T1000 (cell line): ENCODE measurements at places on chromosomes 3 and 15.

DNA sequence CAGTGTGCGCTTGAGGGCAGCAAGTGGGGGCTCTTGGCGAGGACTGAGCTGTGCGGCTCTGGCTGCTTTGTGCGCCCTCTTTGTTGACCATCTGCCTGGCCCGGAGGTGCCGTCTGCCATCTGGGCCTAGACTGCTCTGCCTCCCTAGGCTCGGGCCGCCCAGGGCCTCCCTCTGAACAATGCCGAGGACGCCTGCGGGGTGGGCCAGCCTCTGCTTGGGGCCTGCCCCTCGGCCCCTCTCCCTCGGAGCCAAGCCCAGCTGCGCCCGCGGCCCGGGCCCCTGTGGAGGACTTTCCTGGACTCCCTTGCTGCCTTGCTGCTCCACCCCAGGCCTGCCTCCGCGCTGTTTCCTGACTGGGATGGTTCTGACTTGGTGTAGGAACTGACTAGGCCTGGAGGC is 31.9 kb upstream of the SPSB4 start:
- no peak for DNase-seq

GRCh38 chr15:81852411-81853149 is 193.2 kb downstream of the MEX3B start:
- DNase-seq = no peak

- DNase-seq = no peak
Measured at GRCh38 chr15:81492331-81492968, 118.4 kb upstream of the TMC3 start.

- DNase-seq = no peak
Measured at GRCh38 chr3:193773266-193774220, 180.5 kb downstream of the OPA1 start.

DNA sequence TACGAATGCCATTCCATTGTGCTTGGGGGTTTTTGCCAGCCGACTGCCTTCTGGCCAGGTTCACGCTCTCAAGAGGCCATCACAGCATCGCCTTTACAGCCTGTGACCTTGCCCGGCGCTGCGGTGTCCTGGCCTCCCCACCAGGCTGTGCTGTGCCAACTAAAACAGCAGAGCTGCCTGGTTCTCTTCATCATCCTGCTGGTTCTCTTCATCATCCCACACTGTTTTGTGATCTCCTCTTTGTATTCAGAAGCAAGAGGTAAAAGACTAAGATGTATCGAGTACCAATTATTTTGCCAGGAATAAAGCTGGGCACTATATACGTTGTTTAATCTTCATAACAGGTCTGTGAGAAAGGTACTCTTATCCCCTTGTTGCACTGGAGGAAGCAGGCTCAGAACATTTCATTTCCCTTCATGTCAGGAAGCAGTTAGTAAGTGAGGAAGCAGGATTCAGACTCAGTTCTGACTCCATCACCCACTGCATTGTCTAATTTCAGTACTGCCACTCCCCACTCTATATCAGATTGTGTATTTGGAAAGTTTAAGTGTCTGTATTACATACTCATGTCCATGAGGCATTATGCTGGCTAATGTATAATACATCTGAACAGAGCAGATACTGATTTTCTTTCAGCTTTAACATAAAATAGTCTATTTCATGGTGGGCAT is 92.7 kb downstream of the LRRC28 start:
- no peak for DNase-seq

GRCh38 chr15:70509731-70510143 is 253.6 kb downstream of the UACA start:
- no peak for DNase-seq

DNA sequence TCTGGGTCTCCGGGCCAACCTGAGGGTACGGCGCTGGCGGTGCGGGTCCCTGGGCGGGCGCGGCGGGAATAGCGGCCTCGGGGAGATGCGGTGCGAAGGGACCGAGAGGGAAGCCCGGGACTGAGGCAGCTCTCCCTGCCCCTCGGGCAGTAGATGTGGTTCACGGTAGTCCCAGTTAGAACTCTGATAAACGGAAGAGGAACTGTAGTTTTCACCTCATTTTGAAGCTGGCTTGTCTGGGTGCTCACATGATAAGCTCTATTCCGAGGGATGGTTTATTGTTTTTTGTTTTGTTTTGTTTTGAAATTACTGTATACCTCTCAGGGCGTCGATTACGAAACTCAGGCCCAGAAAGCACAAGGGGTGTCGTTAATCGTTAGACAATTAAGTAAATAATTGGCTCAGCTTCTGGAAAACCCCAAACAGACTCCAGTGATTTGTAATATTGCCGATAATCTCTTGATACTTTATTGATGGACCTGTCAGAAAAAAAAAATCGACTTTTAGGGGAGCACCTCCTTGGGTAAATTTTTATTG is 413 bp downstream of the NUSAP1 start:
- DNase-seq = no peak

- DNase-seq = no peak
Measured at GRCh38 chr15:41777421-41777973, 3.2 kb downstream of the MAPKBP1 start.

- DNase-seq = no peak
Measured at GRCh38 chr3:37967260-37967881, 23.2 kb upstream of the VILL start.

DNA sequence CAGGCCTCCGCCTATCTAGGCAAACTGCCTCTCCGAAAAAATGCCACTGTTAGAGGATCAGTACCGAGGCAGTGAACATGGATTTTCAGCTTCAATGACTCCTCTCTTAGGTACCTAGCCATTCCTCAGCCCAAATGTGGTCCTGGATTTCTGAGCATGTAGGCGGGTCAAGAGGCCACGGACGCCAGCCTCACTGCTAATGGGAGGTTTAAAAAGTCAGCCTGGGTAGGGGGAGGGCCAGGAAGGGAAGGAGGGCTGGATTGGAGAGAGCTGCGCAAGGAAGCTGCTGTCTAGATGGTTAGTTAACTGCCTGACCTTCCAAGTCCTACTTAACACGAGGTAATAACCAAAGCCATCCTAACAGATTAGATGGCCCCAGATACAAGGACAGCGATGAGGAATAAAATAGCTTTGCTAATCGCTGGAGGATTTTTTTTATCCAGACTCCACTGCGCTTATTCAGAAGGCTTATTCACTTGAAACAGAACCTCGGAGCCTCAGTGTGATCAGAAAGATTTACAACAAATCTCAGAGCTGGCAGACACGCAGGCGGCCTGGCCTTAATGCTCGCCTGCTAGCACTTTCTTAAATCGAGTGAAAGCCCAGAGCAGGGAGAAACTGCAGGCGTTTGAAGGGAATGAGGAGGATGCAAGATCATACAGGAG is 34.3 kb downstream of the TLE3 start:
- no peak for DNase-seq

- no peak for DNase-seq
Measured at GRCh38 chr3:111471831-111472230, 70.2 kb upstream of the CD96 start.

GRCh38 chr3:105608623-105609022 is 241.9 kb downstream of the ALCAM start:
- no peak for DNase-seq

- no peak for DNase-seq
Measured at GRCh38 chr15:70504988-70505387, 258.4 kb downstream of the UACA start.

DNA sequence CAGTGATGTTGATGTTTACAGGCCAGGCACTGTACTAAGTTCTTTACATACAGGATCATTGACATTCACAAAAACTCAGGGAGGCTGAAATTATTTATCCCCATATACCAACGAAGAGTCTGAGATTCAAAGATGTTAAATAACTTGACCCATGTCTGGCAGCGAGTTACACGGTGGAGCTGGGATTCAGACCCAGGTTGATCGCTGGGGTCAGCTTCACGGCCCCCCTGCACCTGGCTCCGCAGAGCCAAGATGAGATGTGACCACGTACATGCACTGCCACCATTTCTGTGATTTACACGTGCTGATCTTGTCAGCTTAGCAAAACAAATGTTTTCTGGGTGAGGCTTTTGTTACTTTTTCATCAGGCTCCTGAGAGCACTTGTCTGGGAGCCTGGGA is 109.8 kb downstream of the EEFSEC start:
- DNase-seq = no peak

DNA sequence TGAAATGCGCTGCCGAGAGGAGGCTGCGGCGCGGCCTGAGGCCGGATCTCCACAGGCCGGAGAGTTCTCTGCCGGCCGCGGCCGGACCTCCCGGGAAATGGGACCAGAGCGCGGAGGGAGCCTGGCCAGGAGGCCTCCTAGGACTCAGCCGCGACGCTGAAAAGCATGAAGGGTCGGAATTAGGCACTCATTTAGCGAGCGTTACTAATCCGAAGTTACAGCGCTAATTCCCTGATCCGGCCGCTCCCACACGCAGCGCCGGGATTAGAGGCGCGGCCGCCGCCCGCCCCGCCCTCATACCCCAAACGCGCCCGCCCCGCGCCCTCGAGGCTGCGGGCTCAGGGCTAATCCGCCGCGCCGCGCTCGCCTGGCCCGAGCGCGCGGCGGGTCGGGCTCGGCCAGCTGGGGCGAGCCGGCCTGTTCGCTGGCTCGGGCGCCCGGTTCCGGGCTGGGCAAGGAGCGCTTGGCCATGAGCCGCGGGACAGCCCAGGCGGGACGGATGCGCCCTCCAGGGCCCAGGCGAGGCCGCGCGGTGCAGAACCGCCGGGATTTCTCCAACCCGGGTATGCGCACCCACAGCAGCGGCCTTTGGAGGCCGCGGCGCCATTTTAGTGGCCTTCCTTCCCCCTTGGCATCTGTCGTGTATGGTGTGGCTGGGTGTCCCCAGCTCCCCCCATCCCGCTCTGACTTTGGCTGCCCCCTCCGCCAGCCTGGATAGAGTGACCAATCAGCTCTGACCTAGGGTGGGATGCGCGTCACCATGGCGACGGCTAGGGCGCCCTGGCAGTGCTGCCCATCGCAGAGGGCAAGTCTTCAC is 36.8 kb upstream of the POLG start:
- no peak for DNase-seq

- no peak for DNase-seq
Measured at GRCh38 chr3:119401503-119402440, 61.6 kb downstream of the TMEM39A start.

GRCh38 chr15:90401495-90401894 is 13.5 kb downstream of the IQGAP1 start:
- no peak for DNase-seq

- DNase-seq = no peak
Measured at GRCh38 chr3:177832880-177833279, 635.6 kb upstream of the TBL1XR1 start.

DNA sequence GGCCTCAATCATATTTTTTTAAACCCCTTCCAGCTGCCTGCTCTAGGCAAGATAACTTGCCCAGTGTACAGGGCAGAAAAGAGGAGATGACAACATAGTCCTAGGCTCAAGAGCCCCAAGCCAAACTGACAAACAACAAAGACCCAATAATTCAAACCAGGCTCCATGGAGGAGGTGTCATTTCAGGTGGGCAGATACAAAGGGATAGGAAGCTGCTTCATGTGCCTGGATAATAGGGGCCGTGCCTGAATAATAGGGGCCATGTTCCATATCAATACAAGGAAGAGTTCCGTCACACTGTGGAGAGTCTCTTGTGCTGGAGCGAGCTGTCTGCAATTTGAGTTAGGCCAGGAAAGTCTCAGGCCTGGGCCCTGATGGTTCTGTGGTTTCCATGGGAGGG is 35.4 kb upstream of the TRIM71 start:
- no peak for DNase-seq

DNA sequence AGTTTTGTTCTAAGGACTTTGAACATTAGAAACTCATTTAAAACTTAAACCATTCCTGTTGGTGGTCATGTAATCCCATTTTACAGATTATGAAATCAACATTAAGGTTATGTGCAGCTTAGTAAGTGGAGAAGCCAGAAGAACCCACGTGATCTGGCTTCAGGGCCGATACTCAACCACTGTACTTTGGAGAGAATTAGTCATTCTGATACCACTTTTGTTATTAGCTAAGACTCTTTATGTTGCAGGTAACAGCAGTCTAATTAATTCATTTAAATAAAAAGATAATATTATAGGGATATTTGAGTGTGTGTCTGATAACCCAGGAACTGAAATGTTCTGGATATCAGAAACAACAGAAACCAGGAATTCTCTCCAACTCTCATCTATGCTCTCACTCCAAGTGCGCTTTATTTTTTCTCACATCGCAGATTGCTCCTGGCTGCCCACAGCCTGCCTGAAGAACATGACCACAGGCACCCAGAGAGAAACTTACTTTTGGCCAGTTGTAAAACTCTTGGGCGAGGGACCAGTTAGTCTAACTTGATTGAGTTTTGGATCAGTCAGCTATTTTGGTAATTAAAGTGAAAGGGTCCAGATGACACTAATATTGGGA is 25.2 kb downstream of the UBE2E1 start:
- DNase-seq = no peak

DNA sequence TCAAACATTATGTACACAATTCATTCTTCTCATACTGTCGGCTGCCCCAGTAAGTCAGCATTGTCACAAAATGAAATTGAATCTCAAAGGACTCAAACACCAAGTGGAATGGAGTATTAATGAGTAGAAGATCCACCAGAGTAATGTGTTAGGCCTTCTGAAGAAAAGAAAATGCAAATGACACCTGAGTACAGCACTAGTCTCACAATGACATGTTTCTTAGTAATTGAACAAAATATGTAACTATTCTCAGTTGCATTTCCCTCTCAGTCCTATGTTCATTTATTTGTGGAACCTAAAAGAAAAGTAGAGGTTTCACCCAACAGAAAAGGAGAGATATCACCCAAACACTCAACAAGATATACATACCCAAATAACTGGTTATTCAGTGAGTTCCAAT is 283.9 kb upstream of the THBS1 start:
- no peak for DNase-seq

DNA sequence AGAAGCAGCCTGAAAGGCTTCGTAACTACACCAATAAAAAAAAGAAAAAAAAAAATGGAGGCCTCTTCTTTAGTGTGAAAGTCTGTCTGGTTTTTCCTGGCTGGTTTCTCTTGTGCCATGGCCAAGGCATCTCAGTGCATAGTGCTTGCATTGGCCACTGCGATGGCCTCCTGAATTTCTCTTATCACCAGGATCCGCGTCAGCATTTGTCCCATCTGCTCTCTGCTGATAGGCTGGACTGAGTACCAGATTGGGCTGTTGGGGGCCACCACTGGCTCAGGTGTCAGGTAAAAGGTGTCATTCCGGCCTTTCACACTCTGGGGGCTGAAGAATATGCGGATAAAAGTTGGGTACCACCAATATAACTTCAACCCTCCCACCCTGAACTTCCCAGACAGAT is 1.1 kb upstream of the IMPDH2 start:
- no peak for DNase-seq

- no peak for DNase-seq
Measured at GRCh38 chr15:80785811-80786354, 6.7 kb downstream of the CEMIP start.

DNA sequence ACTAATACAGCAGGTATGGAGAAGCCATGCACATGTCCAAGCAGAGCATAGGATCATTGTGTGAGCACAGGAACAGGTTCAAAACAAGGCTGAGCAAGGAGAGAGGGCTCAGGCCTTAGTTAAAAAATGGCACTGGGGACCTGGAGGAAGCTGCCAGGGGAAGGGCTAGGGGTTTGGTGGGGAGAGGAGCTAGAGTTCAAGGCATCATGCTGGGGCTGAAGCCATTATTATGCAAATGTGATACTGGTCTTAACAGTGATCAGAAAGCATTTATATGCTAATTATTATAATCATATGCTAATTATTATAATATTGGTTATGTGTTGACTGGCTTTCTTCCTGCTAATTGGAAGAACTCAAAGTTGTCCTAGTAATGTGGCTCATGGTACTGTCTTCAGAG is 546.0 kb upstream of the CFAP20DC start:
- no peak for DNase-seq

GRCh38 chr3:125019271-125019670 is 36.5 kb downstream of the HEG1 start:
- no peak for DNase-seq
